ENCODE measurements at places on chromosomes 13 and 19.

- no peak for DNase-seq
Observed at GRCh38 chr13:48873587-48873986, 102.1 kb upstream of the FNDC3A start.

GRCh38 chr19:17215127-17215971, at the start of gene USE1:
USE1 (plus strand) TSS chr19:17215357; CDS start chr19:17215406, 49 bp downstream.
- DNase-seq: peak; percentile 89

DNA sequence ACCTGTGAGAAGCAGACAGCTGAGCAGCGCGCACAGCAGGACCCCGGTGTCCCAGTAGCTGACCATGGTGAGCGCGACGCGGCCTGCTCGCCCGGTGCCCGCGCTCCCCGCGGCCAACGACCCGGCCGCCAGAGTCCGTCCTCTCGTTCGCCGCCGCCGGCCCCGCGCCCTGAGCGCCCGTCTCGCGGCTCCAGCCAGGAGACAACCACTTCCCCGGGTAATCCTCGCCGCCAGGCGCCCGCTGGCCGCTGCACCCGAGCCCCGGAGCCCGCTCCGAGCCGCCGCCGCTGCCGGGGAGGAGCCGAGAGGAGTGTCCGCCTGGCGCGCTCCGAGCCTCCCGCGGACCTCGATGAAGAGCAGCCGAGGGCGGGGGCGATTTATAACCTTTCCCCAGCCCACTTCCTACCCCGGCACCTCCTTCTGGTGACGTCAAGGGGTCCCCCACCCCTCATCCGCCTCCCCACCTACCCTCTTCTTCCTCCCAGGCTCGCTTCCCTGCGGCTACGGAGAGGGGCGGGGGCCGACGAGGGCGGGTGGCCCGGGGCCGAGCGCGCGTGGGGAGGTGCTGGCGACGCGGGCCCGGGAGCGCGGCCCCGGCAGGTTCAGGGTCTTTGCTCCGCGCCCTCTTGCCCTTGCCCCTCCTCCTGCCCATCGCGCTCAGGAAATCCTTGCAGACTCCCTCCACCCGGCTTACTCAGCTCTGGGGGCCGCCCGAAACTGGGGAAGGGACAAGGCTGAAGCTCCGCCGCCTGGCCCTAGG, at the start of gene FLT1:
FLT1 (minus strand) TSS at position 351 of the 760 bp plus-strand sequence; CDS start at position 66, 285 bp downstream.
- no peak for DNase-seq

GRCh38 chr19:19418555-19419260, 13.2 kb downstream of the GATAD2A start:
- DNase-seq: no peak

GRCh38 chr13:23630349-23631093, 60.3 kb downstream of the TNFRSF19 start:
- DNase-seq: no peak

GRCh38 chr19:46213806-46214205, 15.7 kb upstream of the IGFL1 start:
- no peak for DNase-seq

GRCh38 chr13:33340631-33341030, 55.1 kb upstream of the STARD13 start:
- DNase-seq: no peak

DNA sequence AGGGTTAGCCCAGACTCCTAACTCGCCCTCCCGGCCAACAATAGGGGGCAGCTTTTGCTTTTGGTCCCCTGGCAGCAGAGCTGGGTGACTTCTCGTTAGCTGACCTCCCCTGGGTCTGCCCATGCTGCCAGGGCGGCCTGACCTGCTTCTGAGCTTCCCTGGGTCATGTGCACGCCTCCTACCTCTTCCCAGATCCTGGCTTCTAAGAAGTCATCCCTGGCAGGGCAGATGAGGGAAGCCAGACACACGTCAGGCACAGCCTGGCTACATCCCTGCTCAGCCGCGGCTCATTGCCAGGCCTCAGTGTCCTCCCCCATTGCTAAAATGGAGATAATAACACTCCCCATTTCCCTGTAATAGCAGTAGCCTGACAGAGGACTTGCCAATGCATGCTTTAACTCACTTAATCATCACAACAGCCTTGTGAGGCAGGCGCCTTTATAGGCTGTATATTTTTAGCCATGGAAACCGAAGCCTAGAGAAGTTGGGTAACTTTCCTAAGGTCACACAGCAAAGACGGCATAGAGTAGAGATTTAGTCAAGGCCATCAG, 2.1 kb downstream of the KCNK6 start:
- DNase-seq: no peak

- no peak for DNase-seq
Observed at GRCh38 chr19:15588265-15588664, 26.8 kb upstream of the CYP4F8 start.

GRCh38 chr13:83731113-83731512, 151.2 kb downstream of the SLITRK1 start:
- DNase-seq: no peak

DNA sequence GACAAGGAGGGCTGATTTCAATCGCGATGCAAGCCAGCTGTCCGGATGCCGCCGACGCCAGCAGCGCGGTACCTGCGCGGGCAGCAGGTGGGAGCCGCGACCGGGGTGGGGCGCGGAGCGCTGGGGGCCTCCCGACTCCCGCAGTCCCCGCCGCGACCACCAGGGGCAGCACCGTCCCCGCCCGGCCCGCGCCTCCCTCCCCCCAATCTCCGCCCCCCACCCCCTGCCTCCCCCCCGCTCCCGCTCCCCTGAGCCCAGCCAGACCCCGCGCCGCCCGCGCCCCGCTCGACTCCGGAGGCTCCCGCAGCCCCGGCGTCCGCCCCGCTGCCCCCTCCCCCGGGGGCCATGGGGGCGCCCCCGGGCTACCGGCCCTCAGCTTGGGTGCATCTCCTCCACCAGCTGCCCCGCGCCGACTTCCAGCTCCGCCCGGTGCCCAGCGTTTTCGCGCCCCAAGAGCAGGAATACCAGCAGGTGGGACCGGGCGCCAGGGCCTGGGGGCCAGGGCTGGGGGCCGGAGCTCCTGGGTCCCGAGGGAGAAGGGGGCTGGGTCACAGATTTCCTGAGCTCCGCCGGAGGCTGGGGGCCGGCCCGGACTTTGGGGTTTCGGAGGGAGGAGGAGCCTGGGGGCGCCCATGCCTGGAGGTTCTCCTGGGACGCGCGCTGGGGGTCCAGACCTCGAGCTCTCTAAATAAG, at the start of gene TTYH1:
TTYH1 (plus strand) TSS at position 257 of the 693 bp plus-strand sequence; CDS start at position 346, 89 bp downstream.
- no peak for DNase-seq

- DNase-seq: no peak
Observed at GRCh38 chr13:91767651-91768050, 369.2 kb downstream of the GPC5 start.

DNA sequence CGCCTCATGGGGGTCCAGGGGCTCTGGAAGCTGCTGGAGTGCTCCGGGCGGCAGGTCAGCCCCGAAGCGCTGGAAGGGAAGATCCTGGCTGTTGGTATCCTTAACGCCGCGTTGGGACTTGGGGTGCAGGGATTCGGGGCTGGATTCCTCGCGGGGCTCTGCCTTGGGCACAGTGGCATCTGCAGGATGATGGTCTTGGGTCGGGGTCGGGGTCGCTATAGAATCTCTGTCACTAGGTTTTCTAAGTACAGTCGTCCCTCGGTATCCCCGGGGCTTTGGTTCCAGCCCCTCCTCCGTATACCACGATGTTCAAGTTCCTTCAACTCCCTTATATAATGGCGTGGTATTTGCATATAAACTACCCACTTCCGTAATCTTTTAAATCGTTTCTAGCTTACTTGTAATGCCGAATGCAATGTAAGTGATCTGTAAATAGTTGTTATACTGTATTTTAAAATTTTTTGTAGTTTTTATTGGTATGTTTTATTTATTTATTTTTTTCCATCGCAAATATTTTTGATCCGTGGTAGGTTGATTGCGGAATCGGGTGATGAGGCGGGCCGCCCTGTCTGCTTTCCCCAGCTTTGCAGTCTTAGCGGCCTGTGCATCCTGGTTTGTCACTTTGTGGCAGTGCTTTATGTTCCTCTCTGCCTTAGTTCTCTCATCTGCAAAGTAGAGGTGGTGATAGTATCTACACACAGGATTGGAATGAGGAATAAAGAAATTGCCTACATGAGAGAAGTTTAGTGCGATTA, 606 bp downstream of the ERCC5 start:
- DNase-seq: peak; percentile 31

- no peak for DNase-seq
Observed at GRCh38 chr19:54343868-54344267, 4.9 kb upstream of the LILRA4 start.

GRCh38 chr13:113238536-113238935, 29.1 kb downstream of the CUL4A start:
- no peak for DNase-seq

GRCh38 chr19:10808937-10809649, 26.9 kb downstream of the TMED1 start:
- DNase-seq: no peak

GRCh38 chr13:40345149-40345514, 321.3 kb downstream of the FOXO1 start:
- DNase-seq: no peak

DNA sequence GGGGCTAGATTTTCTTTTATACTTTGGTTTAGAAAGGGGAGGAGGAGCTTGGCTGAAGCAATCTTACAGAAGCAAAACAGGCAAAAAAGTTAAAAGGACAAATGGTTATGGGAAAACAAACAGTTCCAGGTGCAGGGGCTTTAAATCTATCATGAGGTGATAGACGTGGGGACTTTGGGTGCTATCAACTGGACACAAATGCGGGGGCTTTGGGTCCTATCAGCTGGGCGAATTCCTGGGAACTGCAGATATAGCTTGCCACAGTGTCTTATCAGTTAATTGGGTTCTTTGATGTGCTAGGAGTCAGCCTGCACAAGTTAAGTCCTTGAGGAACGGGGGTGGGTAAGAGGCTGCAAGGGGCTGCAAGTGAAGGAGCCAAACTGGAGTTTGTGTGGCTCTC, 260.6 kb downstream of the TUBA3C start:
- DNase-seq: no peak

DNA sequence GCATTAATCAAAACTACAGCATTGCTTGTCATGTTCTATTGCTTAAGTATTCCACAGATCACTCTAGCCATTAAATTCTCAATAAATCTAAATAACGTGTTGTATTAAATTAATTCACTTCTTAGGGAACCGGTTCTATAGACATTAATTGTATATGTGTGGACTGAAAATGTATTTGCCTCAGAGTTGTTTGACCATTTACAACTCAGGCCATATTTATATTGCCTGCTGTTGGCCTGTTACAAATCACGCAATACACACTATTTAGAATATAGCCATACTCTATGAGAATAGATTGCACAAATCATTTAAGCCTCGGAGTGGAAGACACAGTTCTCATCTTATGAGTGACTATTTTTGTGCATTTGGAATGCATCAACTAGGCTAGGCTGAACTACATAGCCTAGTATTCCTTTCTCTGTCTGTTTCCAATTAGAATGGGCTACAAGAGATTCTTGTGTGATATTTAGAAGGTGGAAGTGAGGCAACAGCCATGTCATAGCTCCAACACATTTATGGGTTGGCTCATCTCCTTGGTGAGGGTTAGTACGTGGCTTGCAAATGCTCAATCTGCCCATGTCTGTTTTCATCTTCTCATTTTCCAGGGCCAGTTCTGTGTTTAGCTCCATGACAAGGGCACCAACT, 1116.1 kb downstream of the PCDH9 start:
- no peak for DNase-seq

- no peak for DNase-seq
Observed at GRCh38 chr19:39740395-39740794, 2.6 kb upstream of the CLC start.

DNA sequence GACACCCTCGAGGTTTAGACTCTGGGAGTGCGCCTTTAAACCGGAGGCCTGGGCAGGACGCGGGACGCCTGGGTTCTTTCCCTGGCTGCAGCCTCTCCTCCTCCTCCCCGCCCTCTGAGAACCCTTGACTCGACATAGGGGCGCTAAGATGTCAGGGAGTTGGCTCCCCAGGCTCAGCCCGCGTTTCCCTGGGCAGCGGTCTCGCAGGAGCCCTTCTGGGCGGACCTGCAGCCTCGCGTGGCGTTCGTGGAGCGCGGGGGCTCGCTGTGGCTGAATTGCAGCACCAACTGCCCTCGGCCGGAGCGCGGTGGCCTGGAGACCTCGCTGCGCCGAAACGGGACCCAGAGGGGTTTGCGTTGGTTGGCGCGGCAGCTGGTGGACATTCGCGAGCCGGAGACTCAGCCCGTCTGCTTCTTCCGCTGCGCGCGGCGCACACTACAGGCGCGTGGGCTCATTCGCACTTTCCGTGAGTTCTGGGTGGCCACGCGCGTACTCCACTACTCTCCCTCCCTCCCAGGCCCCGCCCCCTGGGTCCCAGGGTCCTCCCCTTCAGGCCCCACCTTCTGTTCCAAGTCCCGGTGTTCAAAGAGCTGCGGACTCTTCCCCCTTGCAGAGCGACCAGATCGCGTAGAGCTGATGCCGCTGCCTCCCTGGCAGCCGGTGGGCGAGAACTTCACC, 1.3 kb downstream of the ICAM5 start:
- DNase-seq: peak; percentile 23

DNA sequence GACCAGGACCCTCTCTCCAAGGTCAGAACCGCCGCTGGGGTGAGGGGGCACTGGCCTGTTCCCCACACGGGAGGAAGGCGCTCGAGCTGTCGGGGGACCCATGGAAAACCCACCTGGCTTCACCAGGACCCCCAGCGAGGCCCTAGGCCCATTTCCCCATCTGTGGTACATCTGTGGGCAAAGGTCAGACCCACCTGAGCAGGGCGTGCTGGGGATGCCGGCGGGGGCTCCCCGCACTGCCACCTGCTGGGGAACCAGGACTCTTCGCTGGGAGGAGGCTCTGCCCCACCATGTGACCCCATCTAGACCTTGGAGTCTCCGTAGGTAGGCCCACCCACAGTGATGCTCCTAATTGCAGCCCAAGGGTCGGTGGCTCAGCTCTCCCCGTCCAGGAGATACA, 511 bp downstream of the WDR88 start:
- DNase-seq: no peak

GRCh38 chr19:17073869-17074633, 1.2 kb downstream of the HAUS8 start:
- no peak for DNase-seq

- no peak for DNase-seq
Observed at GRCh38 chr13:93552596-93552995, 326.0 kb downstream of the GPC6 start.

DNA sequence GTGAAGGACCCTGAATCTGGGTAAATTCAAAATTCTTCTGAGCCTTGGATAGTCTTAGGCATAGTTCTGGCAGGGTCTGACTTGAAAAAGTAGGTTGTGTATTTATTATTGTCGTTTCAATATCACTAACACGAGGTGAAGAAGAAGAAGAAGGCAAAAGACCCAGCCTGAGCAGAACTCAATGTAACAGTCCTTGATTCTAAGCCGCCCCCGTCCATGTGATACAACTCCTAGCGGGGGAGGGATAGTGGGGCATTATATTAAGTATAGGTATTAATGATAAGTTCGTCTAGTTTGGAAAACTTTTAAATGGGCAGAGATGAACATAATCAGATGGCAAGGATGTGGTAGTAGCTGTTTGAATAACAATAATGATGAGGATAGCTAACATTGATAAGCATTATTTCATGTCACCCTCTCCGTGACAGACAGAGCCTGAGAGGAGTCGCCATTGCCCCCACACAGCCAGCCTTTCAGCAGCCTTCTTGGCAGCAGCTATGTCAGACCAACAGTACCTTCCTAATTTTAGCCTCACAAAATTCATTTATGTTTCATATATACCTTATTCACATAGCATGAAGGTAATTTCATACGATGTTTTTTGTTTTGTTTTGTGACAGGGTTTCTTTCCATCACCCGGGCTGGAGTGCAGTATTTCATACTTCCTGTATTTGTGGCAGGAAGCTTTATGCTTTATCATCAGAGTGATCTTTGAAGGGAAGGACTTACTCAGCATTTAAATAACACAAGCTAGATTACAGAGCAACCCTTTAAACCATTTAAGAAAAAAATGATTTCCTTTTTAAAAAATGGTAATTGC, 64.4 kb upstream of the NPAS1 start:
- DNase-seq: no peak

Measured in ACHN (cell line).